ENCODE measurements at places on chromosomes 16 and 17.

DNA sequence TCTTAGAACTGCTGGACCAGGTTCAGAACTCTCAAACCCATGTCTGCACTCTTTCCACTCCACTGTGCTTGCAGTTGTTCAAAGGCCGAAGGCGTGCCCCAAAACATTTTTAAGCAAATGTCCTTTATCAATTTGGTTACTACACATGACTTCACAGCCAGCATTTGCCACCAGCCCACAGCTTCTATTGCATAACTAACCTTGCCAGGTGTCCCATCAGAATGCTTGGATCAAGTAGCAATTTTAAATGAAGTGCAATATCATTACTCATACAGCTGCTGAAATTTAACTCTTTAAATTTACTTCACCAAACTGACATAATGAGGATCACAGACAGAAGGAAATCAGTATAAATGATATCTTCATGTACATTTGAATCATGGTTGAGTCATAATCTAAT lies 29.8 kb upstream of the HS3ST3A1 start:
- no peak for DNase-seq

DNA sequence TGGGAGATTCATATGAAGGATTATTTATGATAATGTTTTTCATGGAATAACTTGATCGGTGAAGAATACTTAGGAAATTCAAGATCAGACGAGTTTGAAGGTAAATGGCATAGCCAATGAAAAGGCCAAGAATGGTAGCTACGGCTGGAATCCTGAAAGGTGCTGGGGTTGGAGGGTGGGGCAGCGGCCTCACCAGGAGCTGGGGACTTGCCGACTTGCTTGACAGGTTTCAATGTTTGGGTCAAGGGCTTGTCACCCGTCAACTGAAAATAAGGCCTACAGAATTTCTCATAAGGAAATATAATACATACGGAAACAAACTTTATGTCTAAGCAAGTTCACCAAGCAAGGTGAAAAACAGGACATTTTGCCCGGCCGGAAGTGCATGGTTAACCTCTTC lies 9.9 kb downstream of the CRYM start:
- no peak for DNase-seq

GRCh38 chr16:50637716-50638602 lies 43.2 kb downstream of the SNX20 start:
- DNase-seq = no peak

DNA sequence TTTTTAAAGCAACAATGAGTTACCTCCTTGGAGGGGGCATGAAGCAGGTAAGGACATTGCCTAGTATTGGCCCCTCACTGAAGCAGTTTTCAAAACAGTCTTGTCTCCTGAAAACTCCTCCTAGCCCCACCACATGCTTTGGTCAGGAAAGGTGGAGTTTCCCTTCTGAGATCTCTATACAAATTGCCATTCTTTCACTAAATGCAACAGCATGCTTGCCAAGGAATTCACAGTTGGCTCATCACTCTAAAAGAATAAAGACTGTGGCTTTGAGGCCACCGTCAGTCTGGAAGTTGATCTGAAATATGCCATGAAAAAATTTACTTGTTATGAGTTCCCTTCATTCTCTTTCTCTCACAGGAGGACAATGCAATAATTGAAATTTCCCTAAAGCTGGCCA lies 4.2 kb downstream of the TTC19 start:
- DNase-seq = no peak

- DNase-seq = peak; percentile 72
These were observed at the start of gene UBTF for GRCh38 chr17:44219616-44220212. TSS of gene UBTF (minus strand) at chr17:44219675. CDS start at chr17:44218229, 1,446 bp downstream.

GRCh38 chr16:26493751-26494150 lies 573.0 kb upstream of the C16orf82 start:
- DNase-seq = no peak

GRCh38 chr17:49545007-49545660 lies 30.5 kb upstream of the NXPH3 start:
- DNase-seq = no peak

GRCh38 chr17:17496189-17497064 lies at the start of gene RASD1:
TSS of gene RASD1 (minus strand) at chr17:17496395. CDS start at chr17:17496181, 214 bp downstream.
- DNase-seq = peak; percentile 82

DNA sequence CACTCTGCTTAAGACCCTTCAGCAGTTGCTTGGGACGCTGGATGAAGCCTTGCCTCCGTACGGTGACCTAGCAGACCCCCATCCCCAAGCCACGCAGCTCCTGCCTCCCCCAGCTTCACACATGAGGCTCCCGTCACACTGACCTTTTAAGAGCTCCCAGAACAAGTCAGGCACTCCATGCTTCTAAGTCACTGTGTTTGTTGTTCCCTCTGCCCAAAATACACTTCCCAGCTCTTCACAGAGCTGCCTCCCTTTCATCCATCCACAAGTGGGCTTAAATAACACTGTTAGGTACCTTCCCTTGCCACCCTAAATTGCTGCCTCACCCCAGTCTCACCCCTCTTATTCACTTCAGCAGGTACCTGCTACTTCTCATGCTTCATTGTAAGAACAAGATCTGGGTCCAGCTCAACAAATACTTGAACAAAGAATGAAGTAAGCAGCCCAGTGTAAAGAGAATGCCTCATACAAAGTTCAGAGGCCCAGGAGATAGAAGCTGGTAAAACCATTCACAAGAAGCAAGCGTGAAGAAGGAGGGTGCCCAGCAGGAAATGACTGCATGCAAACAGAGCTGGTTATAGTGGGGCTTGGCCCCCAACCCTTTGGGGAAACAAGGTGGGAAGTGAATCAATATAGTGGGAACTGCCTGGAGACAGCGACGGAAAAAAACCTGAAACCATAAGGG lies 5.8 kb downstream of the ZC3H7A start:
- no peak for DNase-seq

DNA sequence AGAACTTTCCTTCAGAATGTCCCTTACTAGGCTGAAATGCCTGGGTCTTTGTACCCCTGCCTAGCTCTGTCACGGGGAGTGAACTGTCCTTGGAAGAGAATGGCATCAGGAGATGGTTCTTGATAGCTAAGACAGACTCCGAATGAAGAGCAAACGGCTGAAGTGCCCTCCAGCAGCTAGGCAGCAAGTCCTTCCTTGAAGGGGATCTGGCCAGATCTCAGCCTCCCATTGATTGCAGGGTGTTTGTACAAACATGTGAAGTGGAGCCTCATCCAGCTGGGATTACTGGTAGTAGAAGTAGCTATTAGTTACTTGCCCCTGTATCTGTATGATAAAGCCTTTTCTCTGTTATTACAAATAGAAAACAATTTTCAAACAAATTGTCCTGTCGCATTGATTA lies 30.9 kb downstream of the LRRC36 start:
- no peak for DNase-seq

GRCh38 chr17:32917842-32918241 lies 10.1 kb upstream of the TMEM98 start:
- no peak for DNase-seq

DNA sequence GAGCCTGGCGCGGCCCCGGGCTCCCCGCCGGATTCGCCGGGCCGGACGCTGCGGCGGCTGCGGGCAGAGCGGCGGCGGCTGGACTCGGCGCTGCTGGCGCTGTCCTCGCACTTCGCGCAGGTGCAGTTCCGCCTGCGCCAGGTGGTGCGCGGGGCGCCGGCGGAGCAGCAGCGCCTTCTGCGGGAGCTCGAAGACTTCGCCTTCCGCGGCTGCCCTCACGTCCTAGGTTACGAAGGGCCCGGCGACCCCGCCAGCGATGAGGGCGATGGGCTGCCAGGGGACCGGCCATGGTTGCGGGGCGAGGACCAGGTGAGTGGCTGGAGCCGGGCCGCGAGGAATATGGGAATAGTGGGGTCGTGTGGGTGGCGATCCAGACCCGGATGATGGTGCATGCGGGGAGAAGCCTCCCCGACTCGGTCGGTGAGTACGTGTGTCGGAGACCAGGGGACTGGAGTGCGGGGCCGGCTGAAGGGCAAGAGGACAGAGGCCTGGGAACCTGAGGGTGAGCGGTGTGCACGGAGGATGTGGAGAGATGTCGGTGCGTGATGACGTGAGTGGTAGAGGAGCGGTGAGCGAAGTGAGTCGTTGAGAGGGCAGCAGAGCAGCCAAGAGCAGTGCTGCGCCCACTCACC lies 517 bp downstream of the RUNDC1 start:
- DNase-seq = peak; percentile 51

GRCh38 chr17:81222620-81222905 lies 202 bp downstream of the CEP131 start:
- no peak for DNase-seq

DNA sequence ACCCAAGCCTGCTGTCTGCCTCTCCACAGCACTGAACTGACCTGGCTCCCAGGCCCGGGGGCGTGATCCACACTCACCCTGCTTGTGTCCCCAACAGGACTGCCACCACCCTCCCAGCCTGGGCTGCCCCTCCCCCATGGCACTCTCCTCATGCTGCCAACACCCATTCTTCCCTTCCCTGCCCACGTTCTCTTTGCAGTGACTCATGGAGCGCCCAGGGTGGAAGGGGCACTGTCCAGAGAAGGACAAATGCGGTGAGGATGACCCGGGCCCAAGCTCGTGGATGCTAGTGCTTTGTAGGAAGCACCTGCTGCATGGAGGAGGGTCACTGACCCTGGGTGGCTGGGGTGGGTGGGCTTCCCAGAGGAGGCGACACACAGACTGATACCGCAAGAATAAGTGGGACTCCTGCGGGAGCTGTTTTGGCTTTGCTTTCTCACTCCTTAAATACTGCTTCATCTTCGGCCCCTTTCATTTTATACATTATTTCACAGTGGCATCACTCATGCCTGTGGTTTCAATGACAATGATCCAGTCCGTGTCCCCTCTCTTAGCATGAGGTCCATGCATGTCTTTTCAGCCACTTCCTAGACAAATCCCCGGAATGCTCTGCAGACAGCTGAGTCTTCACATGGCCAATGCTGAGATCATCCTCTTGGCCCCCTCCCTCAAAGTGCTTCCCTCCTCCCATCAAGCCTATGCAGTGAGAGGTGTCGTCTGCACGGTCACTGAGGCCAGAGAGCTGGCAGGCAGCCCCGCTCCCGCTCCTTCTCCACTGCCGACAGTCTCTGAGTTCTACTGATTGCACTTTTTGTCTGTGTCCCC lies 17.6 kb downstream of the CDK5R1 start:
- DNase-seq = no peak

- DNase-seq = no peak
These were observed 22.1 kb upstream of the PITPNM3 start for GRCh38 chr17:6578491-6578890.

- no peak for DNase-seq
These were observed 23.2 kb upstream of the SPNS2 start for GRCh38 chr17:4475463-4475862.

- no peak for DNase-seq
These were observed 10.7 kb upstream of the USP10 start for GRCh38 chr16:84689111-84689510.

GRCh38 chr17:75864448-75864871 lies 9.3 kb upstream of the WBP2 start:
- DNase-seq = no peak

GRCh38 chr17:76841776-76842405 lies 26.3 kb upstream of the MGAT5B start:
- peak; percentile 25 for DNase-seq

- no peak for DNase-seq
These were observed 70.3 kb upstream of the LGALS9 start for GRCh38 chr17:27560668-27561067.

GRCh38 chr16:87086575-87086974 lies 230.6 kb downstream of the C16orf95 start:
- no peak for DNase-seq

DNA sequence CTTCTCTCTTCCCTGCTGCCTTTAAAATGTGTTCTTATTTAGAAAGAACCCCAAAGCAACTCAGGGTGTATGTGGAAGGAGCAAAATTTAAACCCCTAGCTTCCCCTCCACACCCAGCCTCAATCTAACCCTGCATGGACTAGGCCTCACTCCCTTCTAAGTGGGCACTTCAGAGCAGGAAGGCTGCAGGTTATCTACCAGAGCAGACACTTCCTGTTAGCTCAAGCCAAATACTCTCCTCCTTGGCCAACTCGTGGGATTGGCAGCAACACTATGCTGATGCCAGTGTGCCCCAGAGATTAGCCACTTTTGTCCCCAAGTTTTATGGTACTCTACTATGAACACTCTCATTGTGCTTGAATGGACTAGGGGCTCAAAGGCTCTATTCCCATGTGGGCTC lies 35.6 kb downstream of the CCDC42 start:
- no peak for DNase-seq

DNA sequence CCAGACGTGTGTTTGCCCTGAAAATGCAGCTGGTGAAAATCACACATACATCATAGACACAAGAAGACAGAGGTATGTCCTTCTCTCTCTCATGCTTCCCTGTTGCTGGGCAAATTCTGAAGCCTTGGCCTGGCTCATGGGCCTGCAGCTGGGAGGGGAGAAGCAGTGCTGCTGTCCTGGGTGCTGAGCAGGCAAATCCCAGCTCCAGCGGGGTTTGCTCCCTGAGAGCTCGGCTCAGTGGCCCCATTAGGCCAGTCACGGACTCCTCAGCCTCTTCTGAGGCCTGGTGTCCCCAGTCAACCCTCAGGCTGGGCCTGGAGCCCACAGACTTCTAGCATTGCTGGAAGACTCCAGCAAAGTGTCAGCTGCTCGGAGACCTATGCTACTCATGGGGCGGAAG lies 11.7 kb downstream of the RHBDL3 start:
- peak; percentile 51 for DNase-seq

DNA sequence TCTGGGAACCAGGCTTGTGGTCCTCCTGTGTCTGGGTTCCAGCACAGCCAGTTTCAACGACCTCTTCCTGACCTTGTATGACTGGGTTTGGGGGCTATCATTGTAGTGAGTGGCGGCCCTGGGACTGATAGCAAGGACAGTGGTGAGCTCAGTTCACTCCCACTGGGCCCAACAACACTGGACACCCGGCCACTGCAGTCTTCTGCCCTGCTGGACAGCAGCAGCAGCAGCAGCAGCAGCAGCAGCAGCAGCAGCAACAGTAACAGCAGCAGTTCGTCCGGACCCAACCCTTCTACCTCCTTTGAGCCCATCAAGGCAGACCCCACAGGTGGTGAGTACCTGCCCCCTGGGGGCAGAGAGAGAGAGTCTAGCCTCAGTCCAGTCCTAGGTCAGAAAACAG lies 3.3 kb upstream of the ELMO3 start:
- DNase-seq = no peak

- no peak for DNase-seq
These were observed 11.0 kb downstream of the MPO start for GRCh38 chr17:58269557-58270291.

- no peak for DNase-seq
These were observed 33.2 kb downstream of the MAP2K6 start for GRCh38 chr17:69447726-69448125.

DNA sequence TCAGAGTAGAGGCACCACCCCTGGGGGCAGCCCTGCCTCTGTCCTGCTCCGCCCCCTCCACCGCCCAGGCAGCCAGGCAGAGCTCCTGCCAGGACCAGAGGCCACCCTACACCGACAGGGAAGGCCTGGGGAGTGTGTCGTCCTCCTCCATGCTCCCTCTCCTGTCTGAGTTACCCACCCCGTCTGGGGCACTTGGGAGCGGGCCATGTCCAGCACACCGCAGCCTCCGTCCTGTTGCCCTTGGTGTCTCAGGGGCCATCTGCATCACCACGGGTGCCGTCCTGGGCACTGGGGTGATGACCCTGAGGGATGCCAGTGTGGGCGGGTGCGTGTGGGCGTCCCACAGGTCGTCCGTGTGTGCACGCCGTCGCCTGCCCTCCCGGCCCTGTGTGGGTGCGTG lies 65.3 kb upstream of the ZNF750 start:
- no peak for DNase-seq

Data from WTC11 (cell line).